Stimulated activated CD4-positive, alpha-beta T cell treated with anti-CD3 and anti-CD28 coated beads, Interleukin-12 subunit alpha, Interleukin-12 subunit beta, amount 100 ng/mL, for 4 hours (primary cell): ENCODE measurements at places on chromosomes 11 and 22.

- no peak for DNase-seq
These were observed 21.7 kb upstream of the PICK1 start for GRCh38 chr22:38035530-38035885.

- no peak for DNase-seq
These were observed 31.9 kb upstream of the ZC3H12C start for GRCh38 chr11:110061296-110061695.

- no peak for DNase-seq
These were observed 27.0 kb downstream of the FAM76B start for GRCh38 chr11:95762534-95762933.

DNA sequence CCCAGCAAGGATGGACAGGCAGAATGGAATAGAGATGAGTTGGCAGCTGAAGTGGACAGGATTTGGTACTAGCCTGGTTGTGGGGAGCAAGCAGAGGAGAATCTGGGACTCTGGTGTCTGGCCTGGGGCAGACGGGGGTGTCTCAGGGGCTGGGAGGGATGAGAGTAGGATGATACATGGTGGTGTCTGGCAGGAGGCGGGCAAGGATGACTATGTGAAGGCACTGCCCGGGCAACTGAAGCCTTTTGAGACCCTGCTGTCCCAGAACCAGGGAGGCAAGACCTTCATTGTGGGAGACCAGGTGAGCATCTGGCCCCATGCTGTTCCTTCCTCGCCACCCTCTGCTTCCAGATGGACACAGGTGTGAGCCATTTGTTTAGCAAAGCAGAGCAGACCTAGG, 2.3 kb downstream of the GSTP1 start:
- DNase-seq, result no peak

DNA sequence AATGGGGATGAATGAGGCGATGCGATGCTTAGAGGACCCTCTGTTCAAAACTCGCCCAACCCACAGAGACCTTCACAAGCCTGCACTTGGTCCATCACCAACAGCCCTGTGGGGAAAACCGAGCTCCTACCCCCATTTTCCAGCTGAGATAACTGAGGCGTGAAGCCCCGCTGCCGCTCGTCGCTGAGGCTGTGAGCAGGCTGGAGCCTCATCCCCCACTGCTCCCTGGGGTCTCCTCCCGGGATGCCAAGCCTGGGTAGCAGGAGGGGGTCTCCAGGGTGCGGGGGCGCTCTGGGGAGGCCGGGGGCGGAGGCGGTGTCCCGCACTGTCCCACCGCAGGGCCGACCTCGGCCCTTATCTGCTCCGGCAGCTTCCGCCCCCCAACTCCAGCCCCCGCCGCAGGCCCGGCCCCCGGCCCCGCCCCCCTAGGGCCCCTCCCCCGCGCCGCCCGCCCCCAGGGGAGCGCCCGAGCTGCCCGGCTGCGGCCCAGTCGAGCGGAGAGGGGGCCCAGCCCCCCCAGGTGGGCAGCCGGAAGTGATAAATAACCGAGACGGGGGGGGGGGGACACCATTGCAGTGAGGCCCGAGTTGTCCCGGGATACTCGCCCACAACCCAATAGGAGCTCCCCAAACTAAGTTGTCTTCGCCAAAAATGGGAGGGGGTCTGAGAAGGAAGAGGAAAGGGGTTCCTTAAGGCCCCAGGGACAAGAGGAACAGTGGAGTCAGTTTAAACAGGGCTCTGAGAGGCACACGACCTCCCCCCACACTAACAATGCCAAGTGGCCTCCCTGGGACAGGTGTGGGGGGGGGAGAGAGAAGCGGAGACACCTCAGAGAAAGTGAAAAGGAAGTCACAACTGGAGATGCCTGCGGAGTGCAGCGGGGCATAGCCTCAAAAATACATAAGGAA, 8.3 kb upstream of the SLC39A13 start:
- peak; percentile 40 for DNase-seq

- no peak for DNase-seq
These were observed 27.7 kb downstream of the OR6Q1 start for GRCh38 chr11:58058276-58059006.

DNA sequence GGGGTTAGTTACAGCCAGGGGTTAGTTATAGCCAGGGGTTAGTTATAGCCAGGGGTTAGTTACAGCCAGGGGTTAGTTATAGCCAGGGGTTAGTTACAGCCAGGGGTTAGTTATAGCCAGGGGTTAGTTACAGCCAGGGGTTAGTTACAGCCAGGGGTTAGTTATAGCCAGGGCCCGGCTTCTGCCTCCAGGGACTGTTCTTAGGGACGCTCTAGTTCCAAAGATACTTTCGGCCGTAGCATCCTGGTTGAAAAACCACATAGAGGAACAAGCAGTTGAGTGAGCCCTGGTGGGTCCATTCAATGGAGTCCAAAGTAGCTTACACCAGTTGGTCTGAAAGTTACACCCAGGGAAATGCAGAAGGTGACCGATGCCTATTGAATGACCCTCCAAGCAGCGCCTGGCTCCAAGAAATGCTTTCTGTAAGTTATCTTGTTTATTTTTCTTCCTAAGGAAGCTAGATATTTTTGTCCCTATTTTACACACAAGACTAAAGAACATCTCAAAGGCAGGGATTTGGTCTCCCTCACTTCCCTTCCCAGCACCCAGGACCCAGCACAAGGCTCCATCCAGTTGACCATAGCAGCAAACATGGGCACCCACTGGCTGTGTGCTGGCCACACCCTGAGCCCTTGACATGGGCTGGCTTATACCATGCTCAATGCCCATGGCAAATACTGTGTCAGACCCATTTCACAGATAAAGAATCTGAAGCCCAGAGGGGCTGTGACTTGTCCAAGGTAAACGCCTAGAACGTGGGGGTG, 49.7 kb upstream of the SHISAL1 start:
- no peak for DNase-seq

DNA sequence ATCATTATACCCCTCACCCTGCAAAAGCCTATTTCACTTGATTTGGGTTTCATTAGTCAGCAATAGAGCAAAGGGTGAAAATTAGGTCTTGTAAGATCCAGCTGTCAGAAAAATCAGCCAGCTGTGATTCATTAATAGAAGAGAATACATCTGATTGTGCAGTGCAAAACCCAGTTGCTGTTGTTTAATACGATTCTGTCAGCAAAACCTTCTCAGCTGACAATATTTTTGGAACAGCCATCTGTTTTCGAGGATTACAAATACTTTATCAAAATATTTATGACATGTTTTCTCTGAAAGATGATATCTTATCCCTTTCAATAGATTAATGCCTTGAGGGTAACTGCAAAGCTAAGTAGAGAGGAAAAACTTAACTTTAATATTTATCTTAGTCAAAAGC, 1354.0 kb upstream of the RAG2 start:
- DNase-seq, result no peak

DNA sequence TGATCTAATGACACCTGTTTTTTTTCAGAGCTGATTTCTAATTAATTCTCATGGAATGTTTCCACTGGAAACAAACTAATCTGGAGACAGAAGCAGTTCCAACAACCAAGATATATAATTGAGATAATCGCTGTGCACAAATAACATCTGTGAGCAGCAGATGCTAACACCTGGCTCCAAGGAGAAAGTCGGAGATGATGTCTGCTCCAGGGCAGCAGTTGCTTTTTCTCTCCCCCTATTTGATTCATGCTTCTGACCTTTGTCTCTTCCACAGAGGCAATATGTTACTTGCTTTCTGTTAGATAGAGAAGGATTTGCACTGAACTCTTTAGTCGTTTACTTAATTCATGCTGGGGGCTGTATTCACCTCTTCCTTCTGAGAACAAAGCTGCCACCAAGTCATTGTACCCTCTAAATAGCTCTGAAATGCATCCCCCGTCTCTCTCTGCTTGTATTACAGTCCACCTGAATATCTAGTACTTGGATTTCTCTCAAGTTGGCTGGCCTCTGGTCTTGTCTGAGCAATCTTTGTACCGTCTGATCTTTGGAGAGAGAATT, 187.4 kb downstream of the MYO18B start:
- DNase-seq, result no peak

DNA sequence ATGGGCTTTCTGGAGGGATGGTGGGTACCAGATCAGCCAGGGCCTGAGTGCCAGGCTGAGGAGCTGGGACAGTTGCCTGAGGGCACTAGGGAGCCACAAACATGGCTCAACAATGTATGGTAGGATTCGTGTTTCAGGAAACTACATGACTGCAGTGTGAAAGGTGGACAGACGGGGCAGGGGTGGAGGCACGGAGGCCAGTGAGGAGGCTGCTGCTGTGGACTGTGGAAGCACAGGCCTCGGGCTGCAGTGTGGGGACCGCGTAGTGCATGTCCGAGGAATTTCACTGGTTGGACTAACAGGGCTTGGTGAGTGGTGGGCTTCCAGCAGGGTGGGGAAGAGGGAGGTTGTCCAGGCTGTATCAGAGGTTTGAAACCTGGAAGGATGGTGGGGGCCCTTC, 7.8 kb downstream of the P2RY2 start:
- DNase-seq, result no peak

DNA sequence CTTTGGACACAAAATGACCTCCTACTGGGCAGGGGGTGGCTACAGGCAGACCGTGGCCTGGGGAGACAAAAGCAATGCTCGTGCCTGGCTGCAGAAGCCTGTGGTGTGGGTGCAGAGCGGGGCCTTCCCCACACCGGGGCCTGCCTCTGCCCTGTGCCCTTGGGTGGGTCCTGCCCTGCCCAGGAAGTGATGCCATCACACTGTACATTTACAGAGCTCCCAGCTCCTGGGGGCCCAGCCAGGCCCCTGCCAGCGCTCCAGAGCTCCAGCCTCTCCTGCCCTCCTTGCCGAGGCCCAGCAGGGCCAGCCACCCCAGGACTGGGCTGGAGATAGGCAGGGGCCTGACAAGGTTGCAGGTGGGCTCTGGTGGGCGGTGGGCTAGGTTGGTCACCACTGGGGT, 40.1 kb downstream of the MUC5B start:
- peak; percentile 9 for DNase-seq

DNA sequence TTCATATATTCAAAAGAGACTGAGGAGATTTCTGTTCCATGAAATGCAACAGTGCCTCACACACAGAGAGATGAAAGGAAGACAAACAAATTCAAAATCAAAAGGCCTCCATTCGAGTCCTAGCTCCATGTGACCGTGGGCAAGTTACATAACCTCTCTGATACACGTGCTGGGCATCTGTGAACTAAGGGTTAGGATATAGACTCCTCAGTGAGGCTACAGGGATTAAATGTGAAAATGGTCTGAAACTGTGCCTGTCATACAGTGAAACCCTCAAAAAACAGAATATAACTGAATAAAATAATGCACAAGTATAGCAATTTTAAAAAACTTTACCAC, 111.8 kb upstream of the MTMR2 start:
- no peak for DNase-seq

DNA sequence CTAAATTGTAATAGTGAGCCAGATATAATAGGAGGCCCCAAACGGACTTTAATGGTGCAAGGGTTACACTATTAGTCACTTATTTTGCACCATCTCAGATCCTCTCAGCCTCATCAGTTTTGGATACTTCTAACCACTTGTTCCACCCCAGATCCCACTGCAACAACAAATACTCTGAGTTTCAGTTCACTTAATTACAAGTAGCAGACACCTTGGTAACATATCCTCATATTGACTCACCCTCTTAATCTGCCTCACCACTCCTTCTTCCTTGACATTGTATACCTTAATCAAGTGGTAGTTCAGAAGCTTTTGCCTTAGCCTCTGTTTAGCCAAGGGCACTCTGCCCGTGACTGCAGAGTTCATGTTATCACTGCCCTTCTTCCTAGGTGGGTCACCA, 256.1 kb upstream of the UBASH3B start:
- no peak for DNase-seq

DNA sequence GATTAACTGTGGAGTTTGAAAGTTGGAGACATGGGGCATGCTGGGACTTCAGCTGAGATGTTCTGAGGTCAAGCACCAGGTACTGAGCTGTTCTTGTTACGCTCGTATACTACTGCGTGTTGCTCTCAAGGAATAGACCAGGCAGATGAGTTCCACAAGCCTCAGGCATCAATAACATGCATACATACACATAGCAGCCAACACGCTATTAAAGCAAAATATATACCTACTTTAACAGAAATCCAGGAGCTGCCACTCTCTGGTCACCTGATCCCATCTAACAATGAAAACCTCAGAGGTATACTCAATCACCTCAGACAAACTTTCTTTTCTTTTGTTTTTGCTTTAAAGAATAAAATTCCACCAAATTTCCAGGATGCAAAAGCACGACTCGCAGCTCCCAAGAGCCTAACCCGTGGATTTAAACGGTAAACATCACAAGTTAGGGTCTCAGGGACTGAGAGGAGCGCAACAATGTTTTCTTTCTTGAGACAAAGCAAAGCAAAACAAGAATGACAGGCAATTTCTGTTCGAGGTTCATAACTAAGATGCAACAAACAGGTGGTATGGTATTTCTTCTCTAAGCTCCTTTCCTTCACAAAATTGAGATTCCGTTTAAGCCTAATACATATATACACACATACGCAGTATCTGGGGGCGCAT, 16.5 kb downstream of the BLID start:
- no peak for DNase-seq
